LHCN-M2 (cell line): ENCODE measurements at places on chromosomes 7 and 10. TPM values are rescaled to one million over a fixed set of nuclear protein-coding genes. Genes with fewer than 3 reads are reported as not detected.

The MYOF gene
- total RNA-seq = 164 and 242 TPM in 2 replicates

DNA sequence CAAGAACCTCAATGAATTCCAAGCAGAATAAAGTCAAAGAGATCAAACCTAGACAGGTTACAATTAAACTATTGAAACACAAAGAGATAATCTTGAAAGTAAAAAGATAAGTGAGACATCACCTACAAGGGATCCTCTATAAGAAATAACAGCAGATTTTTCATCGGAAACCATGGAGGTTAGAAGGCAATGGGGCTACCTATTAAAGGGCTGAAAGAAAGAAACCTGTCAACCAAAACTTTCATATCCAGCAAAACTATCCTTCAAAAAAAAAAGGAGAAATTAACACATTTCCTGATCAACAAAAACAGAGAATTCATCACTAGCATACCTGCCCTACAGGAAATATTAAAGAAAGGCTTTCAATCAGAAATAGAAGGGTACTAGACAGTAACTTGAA, 244.9 kb downstream of the ARHGAP12 start:
- DNase-seq = no peak

GRCh38 chr7:93044147-93044810, 73.5 kb downstream of the SAMD9 start:
- peak; percentile 86 for DNase-seq

DNA sequence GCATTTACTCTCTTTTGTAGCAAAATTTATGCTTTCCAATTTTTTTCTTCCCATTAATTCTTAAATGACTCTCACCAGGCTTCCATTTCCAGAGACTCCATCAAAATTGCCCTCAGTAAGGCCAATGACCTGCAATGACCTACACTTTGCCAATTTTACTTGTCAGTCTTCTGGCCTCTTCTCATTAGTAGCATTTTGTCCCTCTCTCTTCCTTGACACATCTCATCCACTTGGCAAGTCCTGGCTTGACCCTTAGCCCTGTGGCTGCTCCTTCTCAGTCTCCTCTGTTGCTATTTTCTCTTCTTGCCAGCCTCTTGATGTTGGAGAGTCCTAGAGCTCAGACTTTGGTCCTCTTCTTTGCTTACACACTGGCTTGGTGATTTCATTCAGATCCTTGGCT, 166.1 kb upstream of the MTPN start:
- DNase-seq = no peak

DNA sequence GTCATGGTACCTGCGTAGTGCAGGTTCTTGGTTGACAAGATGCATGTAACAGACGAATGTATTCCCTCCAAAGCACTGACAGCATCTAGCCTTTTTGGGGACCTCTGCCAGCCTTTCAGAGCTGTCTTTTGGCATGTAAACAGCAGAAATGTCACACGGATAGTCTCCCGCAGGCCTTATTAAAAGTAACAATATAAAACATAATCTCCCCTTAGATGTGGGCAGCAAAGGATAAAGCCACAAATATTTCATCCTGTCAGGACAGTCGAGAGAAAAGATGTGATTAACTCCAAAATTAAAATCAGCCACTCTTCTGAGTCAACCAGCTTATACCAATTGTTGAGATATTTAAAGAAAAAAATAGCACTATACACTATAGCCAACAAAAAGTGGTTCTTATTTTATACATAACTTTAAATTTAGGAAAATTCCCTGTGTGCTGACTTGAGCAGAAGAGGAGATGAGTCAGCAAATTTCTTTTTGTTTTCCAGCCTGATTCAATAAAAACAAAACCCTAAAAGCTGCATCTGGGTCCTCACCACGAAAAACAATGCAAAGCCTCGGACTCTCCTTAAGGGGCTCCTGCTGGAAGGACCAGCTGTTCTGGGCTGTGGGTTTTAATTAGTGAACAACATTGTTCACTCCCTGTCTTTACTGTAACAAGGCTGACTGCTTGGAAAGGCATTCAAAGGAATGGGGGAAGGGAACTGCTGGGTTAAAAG, 240.2 kb downstream of the ADAM12 start:
- DNase-seq = peak; percentile 96

GRCh38 chr7:886626-887487, 10.5 kb downstream of the GET4 start:
- no peak for DNase-seq
